Choroid plexus epithelial cell (primary cell): ENCODE measurements at places on chromosomes 6 and 20.

- no peak for DNase-seq
These were observed 27.1 kb downstream of the COX4I2 start for GRCh38 chr20:31664696-31665354.

GRCh38 chr6:153001767-153002612 lies 519 bp downstream of the MTRF1L start:
- DNase-seq, result peak; percentile 34

- no peak for DNase-seq
These were observed 35.2 kb upstream of the CHRNA4 start for GRCh38 chr20:63396300-63396699.

DNA sequence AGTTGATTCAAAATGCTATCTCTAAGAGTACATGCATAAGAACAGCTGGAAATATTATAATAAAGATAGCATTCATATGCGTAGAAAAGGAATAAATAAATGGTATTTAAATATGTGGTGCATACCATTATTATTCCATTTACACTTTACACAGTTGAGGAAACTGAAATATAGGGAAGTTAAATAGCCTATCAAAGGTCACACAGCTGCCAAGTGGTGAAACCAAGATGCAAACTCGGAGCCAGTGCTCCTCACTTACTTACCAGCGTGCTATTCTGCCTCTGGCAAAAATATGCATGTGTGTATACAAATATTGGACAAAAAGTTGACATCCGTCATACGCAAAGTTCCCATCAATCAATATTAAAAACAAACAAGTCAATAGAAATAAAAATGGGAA lies 22.3 kb upstream of the ANKEF1 start:
- DNase-seq, result no peak

- peak; percentile 89 for DNase-seq
These were observed 62.2 kb upstream of the CLDN20 start for GRCh38 chr6:155201461-155202226.

DNA sequence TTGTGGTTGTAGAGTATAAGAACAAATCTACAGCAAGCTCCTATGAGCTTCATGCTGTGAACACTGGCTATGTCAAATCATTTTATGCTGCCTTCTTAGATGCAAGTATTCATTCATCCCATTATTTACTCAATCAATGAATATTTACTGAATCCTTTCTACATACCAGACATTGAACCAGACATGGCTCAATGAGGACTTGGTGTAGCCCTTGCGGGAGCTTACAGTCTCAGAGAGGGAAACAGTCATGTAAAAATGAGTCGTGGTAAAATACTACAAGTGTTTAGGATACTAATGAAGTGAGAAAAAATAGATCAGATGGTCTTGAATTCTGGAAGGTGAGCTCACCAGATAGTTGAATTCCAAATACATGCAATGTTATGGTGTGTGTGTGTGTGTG lies 44.8 kb upstream of the ENPP1 start:
- no peak for DNase-seq

- peak; percentile 32 for DNase-seq
These were observed 117.2 kb downstream of the BACH2 start for GRCh38 chr6:90179190-90180169.

- DNase-seq, result no peak
These were observed 28.6 kb upstream of the ARFGEF2 start for GRCh38 chr20:48892891-48893290.

GRCh38 chr6:45930420-45931040 lies 85.1 kb downstream of the CLIC5 start:
- peak; percentile 82 for DNase-seq

DNA sequence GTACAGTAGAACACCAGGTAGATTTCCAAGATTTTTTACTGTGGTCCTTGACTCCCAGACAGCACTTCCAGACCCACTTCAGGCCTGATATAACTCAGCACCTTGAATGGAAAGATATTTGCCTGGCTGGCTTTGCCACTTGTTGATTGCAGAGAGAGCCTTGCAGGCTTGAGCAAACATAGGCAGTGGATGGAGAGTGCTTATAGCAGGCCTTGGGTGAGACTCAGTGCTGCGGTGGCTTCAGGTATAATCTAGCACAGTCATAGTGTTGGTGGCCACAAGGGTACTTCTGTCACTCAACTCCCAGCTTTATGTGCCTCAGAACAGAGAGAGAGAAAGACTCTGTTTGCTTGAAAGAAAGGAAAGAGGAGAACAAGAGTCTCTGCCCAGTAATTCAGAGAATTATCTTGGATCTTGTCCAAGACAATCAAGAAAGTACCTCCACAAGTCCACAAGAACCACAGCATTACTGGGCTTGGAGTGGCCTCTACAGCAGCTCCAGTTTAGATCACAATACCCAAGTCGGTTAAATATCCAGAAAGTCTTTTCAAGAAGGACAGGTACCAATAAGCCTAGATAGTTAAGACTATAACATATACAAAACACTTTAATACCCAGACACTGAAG lies 70.5 kb upstream of the FKBP1C start:
- no peak for DNase-seq

DNA sequence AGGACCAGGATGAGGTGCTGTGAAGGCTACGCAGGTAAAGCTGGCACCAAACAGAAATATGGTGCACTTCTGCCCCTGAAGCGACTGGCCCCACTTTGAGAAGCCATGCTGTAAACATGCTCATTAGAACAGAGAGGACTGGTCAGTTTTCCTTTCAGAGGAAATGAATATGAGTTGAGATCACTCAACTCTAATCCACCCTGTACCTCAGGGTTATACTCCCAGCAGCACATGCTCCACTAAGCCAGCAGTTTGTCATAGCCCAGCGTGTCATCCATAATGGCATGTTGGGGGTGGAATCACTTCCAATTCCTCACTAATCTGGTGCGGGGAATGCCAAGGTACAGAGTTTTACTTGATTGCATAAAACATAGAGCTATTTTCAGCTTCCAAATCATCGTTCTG lies 98.1 kb downstream of the HIVEP2 start:
- DNase-seq, result peak; percentile 95

GRCh38 chr6:129215916-129216520 lies 333.1 kb downstream of the LAMA2 start:
- no peak for DNase-seq

- no peak for DNase-seq
These were observed 68.0 kb downstream of the CD164 start for GRCh38 chr6:109314313-109314712.

DNA sequence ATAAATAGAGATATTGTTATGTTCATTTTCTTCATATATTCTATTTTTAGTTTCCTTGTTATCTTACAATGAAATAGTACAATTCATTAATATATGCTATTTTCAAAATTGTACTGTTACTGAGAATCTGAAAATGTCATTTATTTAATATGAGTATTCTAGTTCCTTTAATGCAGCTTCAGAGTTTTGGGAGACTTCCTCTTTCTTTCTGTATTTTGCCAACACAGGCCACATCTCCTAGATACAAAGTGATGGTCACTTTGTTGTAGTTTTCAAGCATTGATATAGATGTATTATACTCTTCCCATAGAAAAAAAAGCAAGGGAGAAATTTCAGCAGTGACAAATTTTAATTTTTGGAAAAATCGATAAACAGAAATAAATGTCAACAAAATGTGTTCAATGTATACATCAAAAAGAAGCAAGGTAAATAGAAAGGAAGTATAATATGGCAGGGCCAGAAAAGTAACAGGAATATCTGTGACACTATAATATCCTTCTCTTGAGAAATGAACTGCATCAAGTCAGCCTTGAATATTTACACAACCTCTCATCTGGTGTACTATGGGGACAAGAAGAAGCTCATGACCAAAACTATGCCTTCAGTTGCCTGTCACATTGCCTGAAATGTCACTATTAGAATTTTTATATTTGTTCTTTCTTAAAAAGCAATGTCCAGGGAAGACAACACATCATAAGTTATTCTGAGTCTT lies 396.0 kb downstream of the TBC1D32 start:
- no peak for DNase-seq

DNA sequence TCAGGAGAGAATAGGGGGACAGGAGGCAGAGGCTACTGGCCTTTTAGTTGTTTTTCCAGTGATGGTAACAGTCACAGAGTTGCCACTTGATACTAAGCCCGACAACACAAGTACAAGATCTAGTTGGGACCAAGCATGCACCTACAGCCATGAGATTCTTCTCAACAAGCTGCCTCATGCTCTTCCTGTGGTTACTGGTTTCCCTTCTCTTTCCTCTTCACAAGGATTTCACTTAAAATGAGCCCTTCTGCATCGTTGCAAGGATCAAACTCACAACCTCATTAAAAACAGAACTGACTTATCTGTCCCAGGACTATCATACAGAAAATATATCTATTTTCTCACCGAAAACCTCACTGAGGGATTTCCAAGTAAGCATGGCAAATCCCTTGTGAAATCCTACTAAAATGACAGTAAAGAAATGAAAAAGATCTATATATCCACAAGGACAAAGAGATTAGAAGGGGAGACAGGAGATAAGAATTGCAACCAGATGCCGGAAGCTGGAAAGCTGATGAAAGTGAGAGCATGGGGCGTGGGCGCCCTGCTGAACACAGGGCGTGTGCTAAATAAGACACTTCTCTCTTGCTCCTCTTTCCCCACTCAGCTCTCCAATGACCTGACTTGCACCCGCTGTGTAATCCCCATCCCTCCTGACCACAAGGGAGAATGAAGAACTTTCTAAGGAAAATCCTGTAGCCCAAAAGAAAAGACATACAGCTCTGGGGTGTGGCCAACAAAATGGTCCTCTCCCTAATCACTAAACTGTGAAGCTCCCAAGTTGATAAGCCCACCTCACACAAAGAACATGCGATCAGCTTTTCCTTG lies 13.4 kb downstream of the MTFR2 start:
- DNase-seq, result no peak

- no peak for DNase-seq
These were observed 52.7 kb downstream of the IL20RA start for GRCh38 chr6:136992113-136992512.

GRCh38 chr6:141165002-141165665 lies 967.6 kb upstream of the GJE1 start:
- no peak for DNase-seq

DNA sequence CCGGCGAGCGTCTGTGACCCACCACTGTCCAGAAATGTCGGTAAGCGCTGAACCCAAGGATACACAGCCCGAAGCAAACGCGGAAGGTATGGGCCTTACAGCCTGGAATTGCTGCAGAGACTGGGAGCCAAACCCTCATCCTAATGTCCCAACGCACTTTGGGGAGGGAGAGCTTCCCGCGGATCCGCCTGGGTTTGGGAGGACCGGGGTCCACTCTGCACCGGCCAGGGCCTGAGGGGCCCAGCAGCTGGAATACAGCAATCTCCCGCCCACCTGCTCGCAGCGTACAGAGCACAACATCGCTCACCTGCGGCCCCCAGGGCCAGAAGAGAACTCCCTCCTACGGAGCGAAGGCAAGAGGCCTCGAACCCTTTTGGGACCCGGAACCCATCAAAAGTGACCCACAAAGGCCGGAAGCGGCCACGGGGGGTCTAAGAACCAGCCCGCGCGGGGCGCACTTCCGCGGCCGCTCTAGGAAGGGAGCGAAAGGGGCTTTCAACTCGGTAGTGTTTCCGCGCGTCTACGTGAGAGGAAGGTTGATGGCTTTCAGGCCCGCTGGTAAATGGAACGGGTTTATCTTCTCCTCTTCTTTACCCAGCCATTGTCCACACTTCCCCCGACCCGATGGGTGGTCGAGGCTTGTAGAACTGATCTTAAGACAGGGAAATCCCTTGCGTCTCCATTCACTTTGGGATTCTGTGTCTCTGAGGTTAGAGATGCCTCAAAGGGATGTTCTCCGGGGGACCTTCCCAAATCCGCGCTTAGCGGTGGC lies at the start of gene ZSCAN12:
Gene ZSCAN12, minus strand, starts transcription at position 398 of the 772 bp plus-strand sequence. CDS start 1,342 bp downstream, outside the sequence.
- peak; percentile 90 for DNase-seq

GRCh38 chr6:16228709-16229665 lies 9.4 kb upstream of the GMPR start:
- DNase-seq, result no peak

GRCh38 chr6:167547751-167548150 lies 222.9 kb downstream of the TTLL2 start:
- DNase-seq, result peak; percentile 24

DNA sequence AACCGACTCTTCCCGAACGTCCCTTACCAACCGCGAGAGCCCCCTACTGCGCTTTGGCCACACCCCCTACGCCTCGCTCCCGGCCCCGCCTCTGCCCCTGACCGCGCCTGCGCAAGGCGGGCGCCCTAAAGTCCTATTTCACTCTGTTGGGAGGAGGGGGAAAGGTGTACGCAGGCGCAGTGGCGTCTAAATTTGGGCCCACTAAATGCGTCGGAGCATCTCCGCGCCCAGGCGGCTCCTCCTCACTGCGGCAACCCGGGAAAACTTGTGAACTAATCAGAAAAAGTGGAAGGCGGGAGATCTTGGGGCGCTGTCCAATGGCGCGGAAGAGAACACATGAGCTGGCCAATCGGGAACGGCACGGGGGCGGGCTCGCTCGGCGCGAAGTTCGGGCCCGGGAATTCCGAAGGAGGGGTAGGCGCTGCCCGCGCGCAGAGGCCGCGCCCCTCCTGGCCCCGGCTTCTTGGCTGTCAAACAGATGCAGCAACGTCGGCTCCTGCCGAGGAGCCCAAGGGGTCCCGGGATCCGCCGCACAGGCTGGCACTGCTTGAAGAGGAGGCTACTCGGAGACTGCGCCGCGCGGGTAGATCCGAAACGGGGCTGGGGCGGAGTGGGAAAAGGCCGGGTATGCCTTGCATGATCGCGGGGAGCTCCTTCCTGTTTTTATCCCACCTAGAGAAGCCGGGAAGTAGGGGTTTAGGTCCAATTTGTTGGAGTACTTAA lies at the start of gene TCF19:
Gene TCF19, plus strand, starts transcription at position 450 of the 723 bp plus-strand sequence. CDS start 881 bp downstream, outside the sequence.
- peak; percentile 99 for DNase-seq

DNA sequence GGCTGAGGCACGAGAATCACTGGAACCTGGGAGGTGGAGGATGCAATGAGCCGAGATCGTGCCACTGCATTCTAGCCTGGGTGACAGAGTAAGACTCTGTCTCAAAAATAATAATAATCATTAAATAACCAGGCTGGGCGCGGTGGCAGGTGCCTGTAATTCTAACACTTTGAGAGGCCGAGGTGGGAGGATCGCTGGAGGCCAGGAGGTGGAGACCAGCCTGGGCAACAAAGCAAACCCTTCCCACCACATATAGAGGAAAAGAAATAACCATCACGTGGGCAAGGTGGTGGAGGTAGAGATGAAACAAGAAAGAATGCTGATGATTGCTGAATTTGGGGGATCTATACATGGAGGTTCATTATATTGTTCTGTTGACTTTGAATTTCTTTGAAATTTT lies 63.4 kb upstream of the PIM1 start:
- DNase-seq, result no peak

DNA sequence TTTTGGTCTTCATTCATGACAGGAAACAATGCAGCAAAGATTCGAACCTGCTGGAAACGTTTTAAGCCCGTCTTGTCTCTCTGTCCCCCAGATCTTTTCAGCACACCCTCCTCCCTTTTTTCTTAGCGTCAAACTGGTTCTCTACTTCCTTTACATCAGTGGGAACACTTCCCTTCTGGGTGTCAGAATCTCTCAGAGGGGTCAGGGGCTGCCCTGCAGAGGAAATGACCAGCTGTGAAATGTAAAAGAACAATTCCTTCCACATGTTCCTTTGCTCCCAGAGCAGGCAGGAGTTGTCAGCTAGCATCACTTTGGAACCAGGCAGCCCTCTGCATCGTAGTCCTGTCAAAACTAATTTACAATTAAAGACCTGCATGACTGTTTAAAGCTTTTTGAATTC lies 619.0 kb downstream of the TFAP2A start:
- DNase-seq, result peak; percentile 12

GRCh38 chr6:14622085-14622484 lies 504.5 kb downstream of the CD83 start:
- peak; percentile 13 for DNase-seq
